ENCODE measurements at places on chromosomes 3 and 15.

GRCh38 chr3:178437236-178437635, 99.0 kb upstream of the KCNMB2 start:
- no peak for DNase-seq

GRCh38 chr3:186614597-186615483, 2.0 kb downstream of the AHSG start:
- peak; percentile 80 for DNase-seq

DNA sequence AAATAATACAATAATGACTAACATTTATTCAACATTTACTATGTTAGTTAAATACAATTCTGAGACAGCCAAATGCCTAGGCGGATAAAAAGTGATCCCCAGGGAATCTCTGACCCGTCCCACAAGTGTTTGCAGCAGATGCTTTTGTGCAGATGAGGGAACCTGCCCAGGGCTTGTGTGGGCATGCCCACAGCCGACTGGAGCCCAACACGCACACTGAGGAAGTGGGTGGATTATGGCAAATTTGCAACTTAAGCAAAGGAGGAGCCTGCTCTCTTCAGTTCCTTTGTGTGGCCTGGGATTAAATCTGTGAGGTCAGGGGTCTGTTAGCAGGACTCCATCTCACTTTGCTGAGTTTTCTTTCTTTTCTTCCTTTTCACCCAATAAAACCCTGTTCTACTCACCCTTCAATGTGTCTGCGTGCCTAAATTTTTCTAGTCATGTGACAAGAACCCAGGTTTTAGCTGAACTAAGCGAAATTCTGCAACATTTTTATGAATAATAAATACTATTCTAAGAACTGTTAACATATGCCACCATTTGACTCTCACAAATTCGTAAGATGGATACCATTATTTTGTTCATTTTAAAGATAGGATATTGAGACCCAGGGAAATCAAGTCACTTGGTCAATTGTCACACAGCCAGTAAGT, 13.9 kb upstream of the RTP1 start:
- DNase-seq, result no peak

DNA sequence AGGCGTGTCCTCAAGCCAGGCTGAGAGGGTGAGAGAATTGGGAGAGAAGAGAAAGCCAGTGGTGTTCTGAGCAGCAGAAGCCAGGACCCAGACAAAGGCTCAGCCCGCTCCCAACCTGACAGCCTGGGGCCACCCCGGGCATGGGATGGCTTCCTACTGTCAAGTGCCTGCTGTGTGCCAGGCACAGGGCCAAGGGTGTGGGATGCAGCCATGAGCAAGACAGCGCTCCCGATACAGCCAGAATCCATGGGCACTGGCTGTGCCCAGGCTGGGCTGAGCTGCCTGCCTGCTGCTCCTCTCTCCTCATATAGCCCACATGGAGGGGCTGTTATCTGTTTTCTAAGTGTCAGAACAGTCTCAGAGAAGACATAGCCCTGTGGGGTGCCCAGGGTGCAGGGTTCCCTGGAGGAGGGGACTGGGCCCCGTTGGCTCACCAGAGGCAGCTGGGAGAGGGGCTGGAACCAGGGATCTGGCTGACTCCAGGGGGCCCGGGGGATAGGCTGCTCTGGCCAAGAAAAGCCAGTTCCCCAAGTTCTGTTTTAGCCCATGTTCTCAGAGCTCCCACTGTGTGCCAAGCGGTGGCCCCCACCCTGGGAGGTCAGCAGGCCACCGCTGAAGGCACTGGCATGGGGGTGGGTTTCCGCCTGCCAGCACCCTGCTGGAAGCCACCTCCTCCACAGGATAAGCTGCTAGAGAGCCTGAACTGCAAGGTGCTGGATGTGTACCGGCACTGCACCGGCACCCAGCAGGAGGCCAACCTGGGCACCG, 39.0 kb downstream of the CFAP100 start:
- DNase-seq, result no peak

DNA sequence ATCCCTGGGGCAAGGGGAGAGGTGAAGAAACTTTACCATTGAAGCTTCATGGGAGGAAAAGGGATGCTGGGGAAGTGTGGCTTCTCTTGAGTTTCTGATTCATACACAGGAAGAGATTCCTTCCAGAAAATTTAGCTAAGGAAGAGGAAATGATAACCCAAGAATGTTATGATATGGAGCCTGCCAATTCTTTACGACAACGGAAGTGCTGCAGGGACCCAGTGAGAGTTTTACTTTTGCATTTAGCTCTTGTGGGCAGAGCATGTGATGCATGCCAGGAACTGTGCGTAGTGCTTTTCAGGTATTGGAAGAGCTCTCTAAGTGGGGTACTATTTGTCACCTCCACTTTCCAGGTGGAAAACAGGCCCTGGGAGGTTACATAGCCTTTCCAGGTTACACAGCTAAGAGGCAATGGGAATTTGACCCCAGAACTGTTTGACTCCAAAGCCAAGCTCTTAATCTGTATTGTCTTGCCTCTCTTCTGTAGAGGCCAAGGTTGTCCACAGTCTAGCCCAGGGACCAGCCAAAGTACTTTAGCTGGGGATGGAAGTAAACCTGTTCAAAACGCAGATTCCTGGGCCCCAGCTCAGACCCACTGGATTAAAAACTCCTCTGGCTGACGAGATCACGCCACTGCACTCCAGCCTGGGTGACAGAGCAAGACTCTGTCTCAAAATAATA, 23.0 kb downstream of the CMTM7 start:
- DNase-seq, result peak; percentile 55

DNA sequence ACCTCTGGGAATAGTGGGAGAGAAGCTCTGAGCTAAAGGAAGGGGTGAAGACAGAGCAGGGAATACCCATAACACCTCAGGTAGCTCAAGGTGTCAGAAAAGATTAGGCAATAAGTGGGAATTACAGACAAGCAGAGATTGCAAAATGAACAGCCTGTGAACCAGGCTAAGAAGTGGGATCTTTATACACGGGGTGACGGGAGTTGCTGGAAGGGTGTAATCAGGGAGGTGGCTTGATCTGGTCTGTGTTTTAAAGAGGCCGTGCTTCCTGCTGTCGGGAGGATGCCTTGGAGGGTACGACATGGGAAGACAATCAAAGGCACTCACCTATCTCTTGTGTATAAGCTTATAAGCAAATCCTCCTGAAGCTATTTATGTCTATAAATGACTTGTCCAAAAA, 216.3 kb downstream of the CLSTN2 start:
- DNase-seq, result no peak

DNA sequence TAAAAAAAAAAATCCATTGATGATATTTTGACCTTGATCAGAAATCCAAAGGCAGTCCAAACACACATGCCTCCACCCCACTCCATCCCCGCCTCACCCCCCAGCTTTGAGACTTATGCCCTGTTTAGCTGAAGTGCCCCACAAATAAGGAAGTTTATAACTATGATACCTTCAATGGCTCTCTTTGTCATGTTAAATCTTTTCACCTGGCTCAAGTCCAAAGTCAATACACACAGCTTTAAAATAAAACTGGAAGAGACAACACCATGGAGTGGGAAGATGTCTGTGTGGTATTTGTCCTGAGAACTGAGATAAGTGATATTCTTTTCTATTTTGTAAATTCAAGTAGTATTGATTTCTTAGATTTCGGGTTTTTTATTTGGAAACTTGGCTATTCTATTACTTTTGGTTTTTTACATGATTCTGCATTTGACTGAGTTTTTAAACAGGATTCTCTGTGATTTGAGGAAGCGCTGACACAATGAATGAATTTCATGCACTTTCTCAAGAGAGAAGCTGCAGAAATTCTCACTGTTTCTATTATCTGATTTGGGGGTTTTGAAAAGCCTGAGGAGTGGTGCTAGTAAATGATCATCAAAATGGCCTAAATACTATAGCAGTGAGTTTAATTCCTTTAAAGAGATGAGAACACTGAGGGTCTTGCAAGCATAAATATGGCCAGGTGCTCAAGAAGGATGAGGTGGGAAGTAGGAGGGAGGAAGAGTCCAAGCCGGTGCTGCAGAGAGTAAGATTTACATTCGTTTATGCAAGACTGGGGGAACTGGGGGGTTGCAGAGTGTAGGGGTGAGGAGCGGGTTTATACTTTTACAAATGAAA, 5.2 kb downstream of the FOXB1 start:
- DNase-seq, result no peak

GRCh38 chr3:23406601-23407000, 203.5 kb downstream of the UBE2E2 start:
- no peak for DNase-seq

- no peak for DNase-seq
Observed at GRCh38 chr3:41580274-41580959, 381.1 kb downstream of the CTNNB1 start.

- DNase-seq, result no peak
Observed at GRCh38 chr3:36693670-36694069, 70.7 kb downstream of the DCLK3 start.

- DNase-seq, result no peak
Observed at GRCh38 chr15:40481341-40482074, 10.7 kb downstream of the CHST14 start.

GRCh38 chr3:39146611-39147591, 6.5 kb downstream of the CSRNP1 start:
- DNase-seq, result peak; percentile 81

DNA sequence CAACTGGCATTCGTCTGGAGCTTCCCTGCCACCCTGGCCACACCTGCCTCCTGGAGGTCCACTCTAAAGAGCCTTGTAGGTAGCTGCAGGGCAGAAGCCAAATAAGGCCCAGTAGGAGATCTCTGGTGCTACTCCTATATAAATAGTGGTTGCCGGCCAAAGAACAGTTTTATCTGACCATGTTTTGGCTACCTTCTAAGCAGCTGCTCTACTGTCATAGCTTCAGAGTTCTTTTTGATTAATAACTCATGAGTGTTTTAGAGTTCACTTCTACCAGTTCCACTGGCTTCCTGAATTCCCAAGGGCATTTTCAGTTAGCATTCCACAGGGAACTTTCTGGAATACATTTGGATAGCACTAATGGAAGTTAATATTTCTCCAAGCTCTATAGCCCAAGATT, 154.6 kb downstream of the B3GALNT1 start:
- no peak for DNase-seq

DNA sequence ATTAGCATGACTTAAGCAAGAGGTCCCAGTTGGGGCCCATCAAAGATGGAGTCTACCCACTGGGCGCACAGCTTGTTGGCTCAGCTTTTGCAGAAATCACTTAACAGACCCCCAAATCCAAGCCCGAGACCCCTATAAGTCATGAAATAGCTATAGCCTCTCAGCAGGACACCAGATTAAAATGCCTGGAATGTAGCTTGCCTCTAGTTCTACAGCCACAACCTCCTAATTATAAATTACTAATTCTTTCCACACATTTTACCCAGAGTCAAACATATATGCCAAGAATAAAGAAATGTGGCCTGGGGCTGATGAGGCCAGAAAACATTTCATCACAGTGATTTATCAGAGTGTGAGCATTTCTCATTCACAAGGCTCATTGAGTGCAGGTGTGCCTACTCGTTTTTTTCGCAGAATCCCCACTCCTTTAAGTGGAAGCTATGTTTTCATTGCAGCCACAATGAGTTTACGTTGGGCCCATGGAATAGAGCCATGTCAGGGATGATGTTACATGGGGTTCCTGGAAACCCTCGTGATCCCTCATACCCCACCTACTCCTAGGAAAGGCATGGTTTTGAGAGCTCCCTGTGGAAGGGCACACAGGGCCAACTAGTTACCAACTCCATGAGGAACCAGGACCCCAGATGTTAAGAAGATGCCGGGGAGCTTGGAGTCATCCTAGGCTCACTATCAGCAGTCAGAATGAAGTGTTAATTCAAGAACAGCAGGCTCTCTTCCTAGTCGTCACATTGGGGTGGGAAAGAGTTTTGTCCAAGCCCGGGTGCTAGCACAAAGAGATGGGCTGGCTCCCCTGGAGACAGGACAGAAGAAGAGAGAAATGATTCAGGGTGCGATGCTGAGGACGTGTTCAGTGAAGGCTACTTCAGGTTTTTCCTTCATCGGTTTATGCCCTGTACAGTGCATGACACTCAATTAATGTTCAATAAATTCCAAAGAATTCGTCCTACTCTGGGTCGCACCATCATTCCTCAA, 90.2 kb upstream of the ABHD17C start:
- DNase-seq, result no peak

DNA sequence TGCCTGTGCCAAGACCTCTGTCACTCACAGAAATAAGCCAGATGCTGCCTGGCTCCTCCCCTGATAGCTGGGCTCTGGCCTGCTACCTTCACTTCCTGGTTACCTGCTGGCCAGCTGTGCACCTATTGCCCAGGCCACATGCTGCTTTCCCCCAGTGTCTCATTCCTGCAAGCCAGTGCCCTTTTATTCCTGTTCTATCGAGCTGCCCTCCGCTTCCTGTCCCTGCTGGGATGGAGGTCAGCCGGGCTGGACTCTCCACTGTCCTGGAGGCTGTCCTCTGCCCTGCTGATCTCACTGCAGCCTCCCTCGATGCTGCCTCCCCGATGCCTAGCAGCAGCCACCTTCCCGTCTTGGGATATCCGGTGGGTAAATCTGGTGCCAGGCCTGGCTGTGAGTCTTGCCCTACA, 37.0 kb upstream of the SNRPA1 start:
- no peak for DNase-seq

Data from activated T-cell treated with anti-CD3 and anti-CD28 coated beads, Interleukin-2, amount 50 U/mL, for 72 hours (primary cell).